ENCODE measurements at places on chromosomes 6 and 20. TPM values are rescaled to one million over a fixed set of nuclear protein-coding genes. Genes with fewer than 3 reads are reported as not detected.

DNA sequence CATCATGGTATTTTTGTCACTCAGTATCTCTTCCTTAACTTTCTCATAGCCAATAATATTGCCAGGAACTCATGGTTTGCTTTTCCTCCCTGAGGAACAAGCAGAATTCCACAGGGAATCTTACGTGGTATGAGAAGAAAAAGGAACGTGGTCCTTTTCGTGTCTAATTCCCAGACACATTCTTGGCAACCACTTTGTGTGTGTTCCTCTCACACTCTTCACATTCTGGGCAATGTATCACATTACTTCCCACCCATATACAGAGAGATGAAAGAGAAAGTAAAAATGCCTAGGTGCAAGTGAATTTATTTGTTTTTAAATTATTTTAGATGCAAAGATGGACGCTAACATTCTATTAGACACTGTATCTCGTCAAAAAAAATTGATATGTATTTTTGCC is 102.7 kb downstream of the PTPRK start:
- no peak for DNase-seq

ITPR3 gene
- total RNA-seq: 11.4 TPM

- DNase-seq: no peak
Observed at GRCh38 chr6:30884521-30885480, 482 bp downstream of the DDR1 start.

PPIL6 gene
- total RNA-seq: 0.29 TPM

DNA sequence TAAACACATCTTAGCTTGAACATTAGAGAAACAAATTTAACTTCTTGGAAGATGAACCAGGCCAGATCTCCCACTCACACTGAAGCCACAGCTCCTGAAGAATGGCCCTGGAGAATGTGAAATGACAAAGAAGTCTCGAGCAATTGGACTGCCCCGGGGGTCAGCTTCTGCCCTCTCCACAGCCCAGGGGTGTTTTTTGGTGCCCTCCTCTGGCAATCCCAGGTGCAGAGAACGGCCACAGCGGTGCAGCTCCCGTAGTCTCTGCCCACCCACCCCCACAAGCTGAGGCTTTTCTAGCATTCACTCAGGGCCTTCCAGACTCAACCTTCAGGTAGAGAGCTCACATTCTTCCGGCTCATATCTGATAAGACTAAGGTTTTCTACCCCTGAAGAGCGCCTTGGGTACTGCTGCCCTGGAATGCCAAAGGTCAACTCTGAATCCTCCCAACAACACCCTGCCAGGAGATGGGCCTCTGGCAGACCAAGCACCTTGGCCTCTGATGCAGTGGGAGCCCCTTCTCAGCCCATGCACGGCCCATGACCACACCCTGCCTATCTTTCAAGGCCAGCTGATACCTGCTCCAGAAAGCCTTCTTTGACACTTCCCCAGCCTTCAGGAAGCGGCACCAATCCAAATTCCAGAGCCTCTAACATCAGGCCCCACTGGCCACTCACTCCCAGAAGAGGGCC is 208.3 kb downstream of the SYNDIG1 start:
- DNase-seq: no peak

DNA sequence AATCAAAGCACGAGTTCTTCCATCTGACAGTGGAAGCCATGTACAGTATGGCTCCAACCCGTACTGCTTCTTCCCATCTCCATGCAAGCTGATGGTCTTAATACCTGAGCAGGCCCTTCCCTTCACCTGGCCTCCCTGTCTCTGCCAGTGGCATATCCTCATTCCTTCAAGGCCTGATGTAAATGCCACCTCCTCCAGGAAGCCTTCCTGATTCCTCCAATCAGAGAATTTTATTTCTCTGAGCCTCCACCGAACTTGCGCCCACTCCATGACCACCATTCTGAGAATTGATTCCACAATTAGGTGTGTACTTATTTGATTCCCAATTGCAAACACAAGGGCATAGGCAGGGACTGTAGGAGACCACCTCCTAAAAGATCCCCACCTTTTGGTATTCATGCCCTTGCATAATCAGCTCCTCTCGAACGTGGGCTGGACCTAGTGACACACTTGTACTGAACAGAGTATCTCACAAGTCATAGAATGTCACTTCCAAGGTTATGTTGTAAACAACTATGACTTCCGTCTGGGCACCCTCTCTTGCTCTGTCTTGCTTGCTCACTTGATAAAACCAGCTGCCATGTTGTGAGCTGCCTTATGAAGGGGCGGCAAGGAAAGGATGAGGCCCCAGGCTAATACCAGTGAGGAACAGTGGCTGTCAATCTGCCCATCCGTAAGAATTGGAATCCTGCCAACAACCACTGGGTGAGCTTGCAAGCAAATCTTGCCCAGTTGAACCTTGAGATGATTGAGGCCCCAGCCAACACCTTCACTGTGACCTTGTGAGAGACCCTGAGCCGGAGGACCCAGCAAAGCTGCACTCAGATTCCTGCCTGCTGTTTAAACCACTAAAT is 38.8 kb downstream of the CPNE5 start:
- DNase-seq: no peak

IPCEF1 gene
- 0.63 TPM for total RNA-seq

GRM4 gene
- total RNA-seq: not detected

DNA sequence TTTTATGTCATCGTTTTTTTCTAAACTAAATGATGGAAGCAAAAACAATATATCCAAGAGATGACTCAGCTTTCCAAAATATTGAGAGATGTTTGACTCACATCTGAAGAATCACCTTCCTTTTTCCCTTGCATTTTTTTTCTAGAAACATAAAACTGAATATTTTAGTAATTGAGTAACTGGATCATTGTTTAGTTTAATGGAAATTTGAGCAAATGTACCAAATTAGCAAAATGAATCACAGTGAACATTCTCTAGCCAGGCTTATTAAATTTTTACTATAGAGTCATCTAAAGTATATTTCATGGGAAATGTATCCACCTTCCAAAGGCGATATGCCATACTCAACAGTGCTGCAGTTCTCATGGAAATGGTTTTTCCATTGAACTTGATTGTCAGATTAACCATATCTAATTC is 145.5 kb downstream of the TENT5A start:
- DNase-seq: no peak

GRCh38 chr6:31336896-31337496 is 20.0 kb downstream of the HLA-B start:
- DNase-seq: no peak

- no peak for DNase-seq
Observed at GRCh38 chr6:5584078-5584482, 322.8 kb downstream of the FARS2 start.

- DNase-seq: no peak
Observed at GRCh38 chr6:46287681-46288080, 116.9 kb upstream of the ENPP5 start.
